Activated T-cell treated with anti-CD3 and anti-CD28 coated beads, Interleukin-2, amount 50 U/mL, for 72 hours (primary cell): ENCODE measurements at places on chromosomes 12 and 14. TPM values are rescaled to one million over a fixed set of nuclear protein-coding genes. Genes with fewer than 3 reads are reported as not detected.
A peak's percentile ranks its signal among the peaks of the same experiment; 100 is the strongest.

DNA sequence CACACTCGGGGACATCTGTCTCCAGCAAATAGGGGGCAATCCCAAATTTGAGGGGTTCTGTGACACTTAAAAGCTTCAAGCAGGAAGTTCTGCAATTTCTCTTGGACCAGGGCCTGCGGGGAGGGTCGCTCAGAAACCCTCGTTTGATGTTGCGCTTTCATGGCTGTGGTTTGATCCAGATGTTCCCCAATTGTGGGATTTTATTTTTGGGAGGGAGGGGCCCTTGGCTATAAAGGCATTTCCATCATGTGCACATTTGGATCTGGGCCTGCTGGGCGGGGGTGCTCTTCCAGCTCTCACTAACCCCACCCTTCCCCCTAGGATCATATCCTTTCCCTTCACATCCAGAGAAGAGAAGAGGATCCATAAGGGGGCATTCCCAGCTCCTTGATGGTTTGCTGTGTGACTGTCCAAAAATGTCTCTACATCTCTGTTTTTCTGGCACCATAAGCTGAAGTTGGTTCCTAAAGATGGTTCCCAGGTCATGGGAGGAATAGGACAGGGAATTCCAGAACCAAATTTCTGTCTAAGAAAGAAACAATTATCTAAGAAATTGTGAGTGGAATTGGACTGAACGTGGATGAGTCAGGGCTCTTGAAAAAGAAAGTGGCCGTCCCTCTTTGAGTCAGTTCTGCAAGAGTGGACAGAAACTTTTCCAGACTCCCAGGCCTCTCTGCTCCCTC, 47.2 kb downstream of the SMUG1 start:
- no peak overlapping the region for H3K27ac ChIP-seq
- no peak overlapping the region for H3K4me3 ChIP-seq
- no peak for DNase-seq
- H3K27me3 ChIP-seq: peaks cover 88% of the 10 kb centered on the region
- no peaks in the 10 kb centered on the region for H3K36me3 ChIP-seq
- H3K4me1 ChIP-seq: no peaks in the 10 kb centered on the region

DNA sequence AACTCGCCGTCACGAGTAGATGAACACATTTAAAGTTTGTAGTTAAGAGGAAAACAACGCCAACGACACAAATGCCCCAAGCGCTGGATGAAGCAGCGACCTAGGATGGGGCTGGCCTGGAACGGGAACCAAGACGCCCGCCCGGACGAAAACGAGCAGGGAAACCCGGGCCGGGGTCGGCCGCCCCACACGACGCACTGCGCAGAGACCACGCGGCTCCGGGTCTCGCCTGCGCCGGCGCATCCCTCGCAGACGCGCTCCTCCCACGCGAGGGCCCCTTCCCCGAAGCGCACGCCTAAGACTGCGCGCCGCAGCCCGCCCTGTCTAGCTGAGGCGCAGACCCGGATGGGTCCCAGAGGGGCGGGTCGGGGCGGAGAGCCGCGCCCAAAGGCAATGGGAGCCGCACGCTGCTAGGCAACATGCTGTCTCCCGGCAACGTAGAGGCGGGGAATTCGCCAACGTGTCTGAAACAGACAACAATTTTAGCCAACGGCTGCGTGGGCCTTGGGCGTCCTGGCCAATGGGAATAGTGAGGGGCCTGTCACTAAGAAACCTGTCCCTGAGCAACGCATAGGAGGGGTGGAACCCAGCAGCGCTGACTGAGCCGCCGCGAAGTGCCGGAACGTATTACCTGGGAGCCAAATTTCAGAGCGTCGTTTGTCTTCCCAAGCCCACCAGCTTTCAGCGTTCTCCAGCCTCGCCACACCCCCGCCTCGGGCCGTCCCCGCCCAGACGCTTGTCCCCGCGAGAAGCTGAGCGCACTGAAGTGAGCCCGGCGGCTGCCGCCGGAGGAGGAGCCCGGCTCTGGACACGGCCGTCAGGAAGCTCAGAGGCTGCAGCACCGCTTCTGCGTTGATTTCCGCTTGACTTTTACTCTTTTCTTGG, 21.0 kb upstream of the CHFR start:
- peaks cover 8% of the 10 kb centered on the region for H3K4me1 ChIP-seq
- DNase-seq: peak; percentile 99
- H3K27ac ChIP-seq: peak overlapping the region; percentile 56

GRCh38 chr14:80215756-80216581, 4.7 kb upstream of the DIO2 start:
- H3K27me3 ChIP-seq: peaks cover 1% of the 10 kb centered on the region
- DNase-seq: no peak
- H3K4me3 ChIP-seq: no peak overlapping the region
- H3K4me1 ChIP-seq: no peaks in the 10 kb centered on the region

GRCh38 chr14:100850841-100851585, 25.1 kb downstream of the MEG3 start:
- H3K4me1 ChIP-seq: no peaks in the 10 kb centered on the region
- no peak overlapping the region for H3K27ac ChIP-seq
- peak; percentile 83 for DNase-seq
- no peaks in the 10 kb centered on the region for H3K27me3 ChIP-seq
- no peak overlapping the region for H3K4me3 ChIP-seq
- H3K36me3 ChIP-seq: no peaks in the 10 kb centered on the region

Gene TAS2R9
- not detected for total RNA-seq

Gene GAS2L3
- 9.3 TPM for total RNA-seq

Gene LTB4R
- 28.5 TPM for total RNA-seq
